Naive thymus-derived CD8-positive, alpha-beta T cell (primary cell): ENCODE measurements at places on chromosomes 1 and 21. TPM values are rescaled to one million over a fixed set of nuclear protein-coding genes. Genes with fewer than 3 reads are reported as not detected.

OR2T2 gene
- not detected for total RNA-seq

GRCh38 chr1:157819896-157820295 lies at the start of gene FCRL1:
FCRL1 (minus strand) TSS chr1:157820120; CDS start chr1:157820037, 83 bp downstream.
- H3K4me3 ChIP-seq = no peak within 1 kb of the TSS
- peaks cover 9% of the 10 kb centered on the region for H3K27me3 ChIP-seq
- no peak for DNase-seq
- H3K27ac ChIP-seq = no peak within 1 kb of the TSS
- no peaks in the 10 kb centered on the region for H3K36me3 ChIP-seq

DNA sequence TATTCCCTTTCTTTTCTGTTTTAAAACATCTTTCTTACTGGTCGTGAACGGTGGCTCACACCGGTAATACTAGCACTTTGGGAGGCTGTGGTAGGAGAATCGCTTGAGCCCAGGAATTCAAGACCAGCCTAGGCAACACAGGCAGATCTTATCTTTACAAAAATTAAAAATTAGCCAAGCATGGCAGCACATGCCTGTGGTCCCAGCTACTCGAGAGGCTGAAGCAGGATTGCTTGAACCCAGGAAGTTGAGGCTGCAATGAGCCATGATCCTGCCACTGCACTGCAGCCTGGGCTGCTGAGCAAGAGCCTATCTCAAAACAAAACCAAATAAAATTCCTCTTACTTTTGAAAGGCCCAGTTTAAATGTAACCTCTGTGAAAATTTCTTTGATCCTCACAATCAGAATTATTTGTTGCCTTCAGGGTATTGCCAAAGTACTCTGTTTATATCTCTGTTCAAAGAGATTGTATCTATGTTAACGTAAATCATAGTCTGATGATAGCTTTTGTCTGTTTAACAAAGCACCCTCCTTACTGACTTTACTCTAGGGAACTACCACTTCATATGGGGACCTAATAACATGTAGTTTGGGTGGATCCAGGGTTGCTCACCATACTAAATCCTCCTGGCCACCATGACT lies 71.6 kb downstream of the RERE start:
- no peaks in the 10 kb centered on the region for H3K27me3 ChIP-seq
- no peak overlapping the region for H3K4me3 ChIP-seq
- H3K36me3 ChIP-seq = peaks cover 15% of the 10 kb centered on the region
- DNase-seq = no peak

- DNase-seq = no peak
- no peaks in the 10 kb centered on the region for H3K36me3 ChIP-seq
- no peak overlapping the region for H3K27ac ChIP-seq
- H3K4me1 ChIP-seq = peaks cover 1% of the 10 kb centered on the region
- H3K4me3 ChIP-seq = no peak overlapping the region
Measured at GRCh38 chr1:29341936-29342335, 105.6 kb downstream of the PTPRU start.

SELL gene
- 549 TPM for total RNA-seq

TIAM1 gene
- 9.4 TPM for total RNA-seq

- peaks cover 10% of the 10 kb centered on the region for H3K27me3 ChIP-seq
- H3K27ac ChIP-seq = no peak overlapping the region
- DNase-seq = no peak
- H3K4me1 ChIP-seq = no peaks in the 10 kb centered on the region
Measured at GRCh38 chr1:157829711-157830110, 9.8 kb upstream of the FCRL1 start.

DNA sequence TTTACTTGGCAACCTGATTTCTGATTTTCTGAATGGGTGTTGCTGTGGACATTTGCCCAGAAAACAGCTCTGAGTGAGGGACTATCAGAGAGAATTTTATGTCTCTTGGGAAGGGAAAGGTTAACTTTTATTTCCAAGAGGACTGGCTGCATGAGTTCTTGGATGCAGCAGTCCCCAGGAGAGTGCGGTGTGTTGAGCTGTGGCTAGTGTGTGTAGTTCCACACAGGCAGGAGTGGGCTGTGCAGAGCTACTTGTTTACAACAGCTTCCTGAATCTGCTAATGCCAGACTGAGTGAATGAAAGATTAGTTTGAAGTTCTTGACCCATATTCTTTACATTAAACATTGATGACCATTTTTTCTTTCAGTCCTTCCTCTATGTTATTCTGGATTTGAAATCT lies 41.0 kb upstream of the APOBEC4 start:
- H3K4me3 ChIP-seq = no peak overlapping the region
- no peaks in the 10 kb centered on the region for H3K27me3 ChIP-seq
- H3K4me1 ChIP-seq = peaks cover 11% of the 10 kb centered on the region
- H3K27ac ChIP-seq = no peak overlapping the region

GRCh38 chr1:17563494-17564281 lies 24.2 kb downstream of the ARHGEF10L start:
- H3K4me1 ChIP-seq = no peaks in the 10 kb centered on the region
- no peaks in the 10 kb centered on the region for H3K36me3 ChIP-seq
- H3K27ac ChIP-seq = no peak overlapping the region
- no peak for DNase-seq
- no peaks in the 10 kb centered on the region for H3K27me3 ChIP-seq

GRCh38 chr1:19456968-19457441 lies 28.3 kb downstream of the CAPZB start:
- H3K4me1 ChIP-seq = peaks cover 88% of the 10 kb centered on the region
- DNase-seq = no peak
- H3K36me3 ChIP-seq = peaks cover 11% of the 10 kb centered on the region
- H3K4me3 ChIP-seq = peak overlapping the region; percentile 74
- peak overlapping the region; percentile 87 for H3K27ac ChIP-seq
- H3K27me3 ChIP-seq = no peaks in the 10 kb centered on the region

- H3K4me3 ChIP-seq = no peak overlapping the region
- DNase-seq = no peak
- H3K27me3 ChIP-seq = peaks cover 11% of the 10 kb centered on the region
- H3K27ac ChIP-seq = no peak overlapping the region
Measured at GRCh38 chr1:2952371-2952770, 68.9 kb upstream of the ACTRT2 start.

GRCh38 chr1:179719272-179719671 lies 23.8 kb upstream of the FAM163A start:
- peaks cover 24% of the 10 kb centered on the region for H3K27me3 ChIP-seq
- H3K27ac ChIP-seq = no peak overlapping the region
- DNase-seq = no peak
- no peak overlapping the region for H3K4me3 ChIP-seq
- H3K4me1 ChIP-seq = no peaks in the 10 kb centered on the region

- H3K36me3 ChIP-seq = no peaks in the 10 kb centered on the region
- peak overlapping the region; percentile 16 for H3K27ac ChIP-seq
- H3K27me3 ChIP-seq = no peaks in the 10 kb centered on the region
- peaks cover 32% of the 10 kb centered on the region for H3K4me1 ChIP-seq
- peak overlapping the region; percentile 75 for H3K4me3 ChIP-seq
- no peak for DNase-seq
Measured at GRCh38 chr1:9590201-9590600, 1.5 kb downstream of the TMEM201 start.

GRCh38 chr1:221704306-221704705 lies 37.6 kb downstream of the DUSP10 start:
- peaks cover 16% of the 10 kb centered on the region for H3K4me1 ChIP-seq
- DNase-seq = no peak
- H3K36me3 ChIP-seq = peaks cover 34% of the 10 kb centered on the region
- H3K27me3 ChIP-seq = no peaks in the 10 kb centered on the region
- H3K27ac ChIP-seq = no peak overlapping the region
- no peak overlapping the region for H3K4me3 ChIP-seq

DNA sequence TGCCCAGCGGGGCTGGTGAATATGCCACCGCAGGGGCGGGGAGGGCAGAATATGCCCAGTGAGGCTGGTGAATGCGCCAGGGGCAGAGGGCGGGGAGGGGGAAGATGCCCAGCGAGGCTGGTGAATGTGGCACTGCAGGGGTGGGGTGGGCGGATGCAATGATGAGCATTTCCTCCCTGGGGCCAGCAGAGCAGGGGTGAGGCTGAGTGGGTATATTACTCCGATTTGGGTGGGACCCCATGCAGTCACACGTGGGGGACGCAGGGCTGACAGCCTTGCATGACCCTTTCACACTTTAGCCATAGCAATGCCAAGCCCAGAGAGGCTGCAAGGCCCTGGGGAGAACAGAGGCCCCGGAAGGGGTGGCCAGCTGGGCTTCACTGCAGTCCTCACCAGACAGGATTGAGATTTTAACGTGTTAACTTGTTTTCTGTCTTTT lies 9.3 kb upstream of the SLX9 start:
- no peaks in the 10 kb centered on the region for H3K36me3 ChIP-seq
- peak overlapping the region; percentile 87 for H3K27ac ChIP-seq
- no peaks in the 10 kb centered on the region for H3K27me3 ChIP-seq
- DNase-seq = peak; percentile 47
- H3K4me1 ChIP-seq = peaks cover 53% of the 10 kb centered on the region

GRCh38 chr1:231779081-231779480 lies 152.5 kb downstream of the DISC1 start:
- H3K36me3 ChIP-seq = peaks cover 34% of the 10 kb centered on the region
- H3K27me3 ChIP-seq = no peaks in the 10 kb centered on the region
- peaks cover 6% of the 10 kb centered on the region for H3K4me1 ChIP-seq

FMO3 gene
- total RNA-seq = not detected

GRCh38 chr21:33402001-33402979 lies 923 bp upstream of the IFNGR2 start:
- DNase-seq = peak; percentile 20
- H3K36me3 ChIP-seq = peaks cover 7% of the 10 kb centered on the region
- peaks cover 69% of the 10 kb centered on the region for H3K4me1 ChIP-seq
- peak overlapping the region; percentile 69 for H3K4me3 ChIP-seq
- peak overlapping the region; percentile 85 for H3K27ac ChIP-seq
- H3K27me3 ChIP-seq = no peaks in the 10 kb centered on the region

SLC45A3 gene
- total RNA-seq = 0.36 TPM

GRCh38 chr1:209456878-209457277 lies 126.6 kb upstream of the CAMK1G start:
- peaks cover 19% of the 10 kb centered on the region for H3K27me3 ChIP-seq
- H3K4me3 ChIP-seq = no peak overlapping the region
- H3K36me3 ChIP-seq = peaks cover 6% of the 10 kb centered on the region
- no peaks in the 10 kb centered on the region for H3K4me1 ChIP-seq
- no peak for DNase-seq

DNA sequence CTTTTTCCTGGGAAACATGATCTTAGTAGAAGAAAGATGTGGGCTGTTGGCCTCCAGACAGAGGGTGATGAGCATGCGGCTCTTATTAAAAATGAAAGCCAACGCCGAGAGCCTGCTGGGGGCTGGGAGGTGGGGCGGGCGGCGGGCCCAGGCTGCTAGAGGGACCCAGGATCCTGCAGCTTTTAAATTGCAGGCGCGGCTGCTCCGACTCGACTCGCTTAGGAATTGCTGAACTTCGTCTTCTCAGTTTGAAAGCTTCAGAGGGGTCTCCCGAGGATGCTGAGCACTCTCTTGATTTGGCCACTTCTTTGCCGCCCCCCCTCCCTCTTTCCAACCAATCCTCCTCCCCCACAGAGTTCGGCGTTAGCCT lies 1.2 kb downstream of the AGPAT3 start:
- H3K4me3 ChIP-seq = peak overlapping the region; percentile 85
- no peak for DNase-seq
- H3K27ac ChIP-seq = peak overlapping the region; percentile 94
- H3K27me3 ChIP-seq = no peaks in the 10 kb centered on the region
- H3K4me1 ChIP-seq = peaks cover 48% of the 10 kb centered on the region
- no peaks in the 10 kb centered on the region for H3K36me3 ChIP-seq

GRCh38 chr1:228500143-228500734 lies 13.1 kb downstream of the RNF187 start:
- DNase-seq = no peak
- H3K36me3 ChIP-seq = peaks cover 35% of the 10 kb centered on the region
- peaks cover 3% of the 10 kb centered on the region for H3K27me3 ChIP-seq
- H3K27ac ChIP-seq = peak overlapping the region; percentile 21
- H3K4me3 ChIP-seq = peak overlapping the region; percentile 75

TTC39A gene
- total RNA-seq = not detected

CAPN9 gene
- total RNA-seq = not detected

DNA sequence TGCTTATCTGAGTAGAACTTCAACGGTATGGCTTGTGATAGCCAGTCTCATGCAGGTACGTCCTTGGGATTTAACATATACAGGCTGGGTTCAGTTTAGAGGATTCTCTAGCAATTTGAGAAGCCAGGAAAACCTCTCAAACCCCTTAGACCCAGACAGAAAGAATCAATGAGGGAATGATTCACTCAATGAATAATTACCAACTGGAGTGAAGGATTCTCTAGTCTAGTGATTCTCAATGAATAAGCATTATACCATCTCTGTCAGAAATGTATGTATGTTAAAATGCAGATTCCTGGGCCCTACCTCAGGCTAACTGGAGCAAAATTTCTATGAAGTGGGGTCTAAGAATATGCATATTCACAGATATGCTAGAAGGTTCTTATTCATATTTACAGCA lies 54.5 kb upstream of the APP start:
- no peak overlapping the region for H3K4me3 ChIP-seq
- no peak for DNase-seq
- H3K27me3 ChIP-seq = no peaks in the 10 kb centered on the region
- H3K4me1 ChIP-seq = no peaks in the 10 kb centered on the region
- H3K27ac ChIP-seq = no peak overlapping the region

DNA sequence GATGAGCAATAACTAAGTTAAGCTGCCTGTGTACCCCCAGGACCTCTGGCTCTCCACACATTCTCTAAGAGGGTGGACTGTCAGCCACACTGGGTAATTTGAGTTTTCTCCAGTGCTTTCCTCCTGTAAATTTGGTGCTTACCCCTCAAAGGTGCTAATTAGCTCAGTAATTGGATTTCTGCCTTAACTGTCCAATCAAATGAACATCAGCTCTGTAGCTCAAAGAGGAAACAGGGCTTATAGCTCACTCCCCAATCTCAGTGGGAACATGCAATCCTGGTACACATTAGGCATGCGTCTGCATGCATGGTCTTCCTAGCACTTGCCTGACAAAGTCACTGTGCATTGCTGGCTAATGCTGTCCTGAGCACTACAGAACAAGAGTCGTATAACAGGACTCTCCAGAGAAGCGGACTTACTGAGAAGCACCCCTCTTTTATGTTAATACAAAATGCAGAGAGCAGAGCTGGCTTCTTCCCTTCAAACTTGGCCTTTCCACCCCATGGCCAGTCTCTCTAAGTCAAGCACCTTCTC lies 110.1 kb downstream of the NTPCR start:
- no peak overlapping the region for H3K27ac ChIP-seq
- no peaks in the 10 kb centered on the region for H3K27me3 ChIP-seq
- H3K36me3 ChIP-seq = peaks cover 34% of the 10 kb centered on the region

TSPAN2 gene
- total RNA-seq = 0.68 TPM

GRCh38 chr1:225595452-225595851 lies 57.5 kb downstream of the ENAH start:
- no peak overlapping the region for H3K27ac ChIP-seq
- no peak overlapping the region for H3K4me3 ChIP-seq
- no peaks in the 10 kb centered on the region for H3K4me1 ChIP-seq
- no peaks in the 10 kb centered on the region for H3K27me3 ChIP-seq
- DNase-seq = no peak
- H3K36me3 ChIP-seq = no peaks in the 10 kb centered on the region

GRCh38 chr1:89213347-89213746 lies 14.6 kb upstream of the GBP4 start:
- peaks cover 13% of the 10 kb centered on the region for H3K36me3 ChIP-seq
- no peak overlapping the region for H3K27ac ChIP-seq
- no peaks in the 10 kb centered on the region for H3K4me1 ChIP-seq
- H3K27me3 ChIP-seq = no peaks in the 10 kb centered on the region
- no peak for DNase-seq

GRCh38 chr1:56355422-56355821 lies 223.9 kb downstream of the PLPP3 start:
- H3K36me3 ChIP-seq = no peaks in the 10 kb centered on the region
- peaks cover 6% of the 10 kb centered on the region for H3K27me3 ChIP-seq
- H3K4me3 ChIP-seq = no peak overlapping the region
- DNase-seq = no peak

GRCh38 chr1:231162297-231162969 lies 575 bp downstream of the TRIM67 start:
- DNase-seq = no peak
- H3K4me1 ChIP-seq = peaks cover 1% of the 10 kb centered on the region
- no peak overlapping the region for H3K4me3 ChIP-seq

FMO1 gene
- total RNA-seq = not detected

RXRG gene
- total RNA-seq = not detected
